ENCODE measurements at places on chromosomes 11 and 22.

GRCh38 chr11:60345489-60345888 is 18.4 kb downstream of the MS4A6E start:
- DNase-seq: no peak

- no peak for DNase-seq
Observed at GRCh38 chr22:41263704-41264103, 22.3 kb downstream of the RANGAP1 start.

- no peak for DNase-seq
Observed at GRCh38 chr22:19451570-19451969, 4.1 kb upstream of the C22orf39 start.

DNA sequence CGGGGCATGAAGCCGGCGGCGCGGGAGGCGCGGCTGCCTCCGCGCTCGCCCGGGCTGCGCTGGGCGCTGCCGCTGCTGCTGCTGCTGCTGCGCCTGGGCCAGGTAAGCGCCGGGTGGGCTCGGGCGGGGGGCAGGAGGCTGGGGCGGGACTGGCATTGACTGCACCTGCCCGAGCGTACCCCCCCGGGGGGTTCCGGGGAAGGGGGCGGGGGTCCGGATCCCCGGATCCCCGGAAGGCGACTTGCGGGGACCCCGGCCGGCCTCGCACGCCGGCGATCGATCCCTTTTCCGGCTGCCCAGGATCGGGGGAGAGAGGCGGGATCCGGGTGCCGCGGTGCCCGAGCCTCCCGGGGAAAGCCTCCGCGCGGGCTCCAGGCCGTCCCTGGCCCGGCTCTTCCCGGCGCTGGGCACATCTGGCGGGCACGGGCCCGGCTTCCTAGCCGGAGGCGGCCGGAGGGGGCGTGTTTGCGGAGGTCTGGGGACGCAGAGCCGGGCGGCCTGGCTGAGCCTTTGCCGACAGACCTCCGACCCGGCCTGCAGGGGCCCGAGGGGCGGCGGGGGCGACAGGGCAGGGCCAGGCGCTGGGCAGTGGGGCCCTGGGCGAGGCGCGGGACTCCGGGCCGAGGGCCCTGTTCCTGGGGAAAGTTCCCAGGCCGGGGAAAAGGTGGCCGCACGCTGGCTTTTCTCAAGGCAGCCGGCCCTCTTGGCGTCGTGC is 705 bp downstream of the PTPRJ start:
- DNase-seq: no peak

- no peak for DNase-seq
Observed at GRCh38 chr11:134519788-134520187, 107.7 kb upstream of the B3GAT1 start.

DNA sequence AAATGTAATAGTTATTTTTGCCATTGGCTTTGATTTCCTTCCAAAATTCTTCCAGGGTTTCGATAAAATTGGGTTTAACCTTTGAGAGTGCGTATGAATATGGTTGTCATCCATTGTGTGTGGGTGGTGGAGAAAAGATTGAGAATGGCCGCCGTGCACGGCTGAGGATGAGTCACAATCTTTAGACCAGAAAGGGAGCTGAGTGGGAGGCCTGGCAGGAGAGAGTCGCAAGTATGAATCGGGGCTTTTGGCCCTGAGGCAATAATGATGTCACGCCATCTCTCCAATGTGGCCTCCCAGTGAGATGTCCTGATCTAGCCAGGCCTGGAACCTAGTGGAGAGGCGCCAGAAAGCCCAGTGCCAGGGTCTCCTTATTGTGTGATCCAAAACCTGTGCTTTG is 33.1 kb upstream of the SMPD1 start:
- DNase-seq: no peak
